ENCODE measurements at places on chromosomes 2 and 18.

DNA sequence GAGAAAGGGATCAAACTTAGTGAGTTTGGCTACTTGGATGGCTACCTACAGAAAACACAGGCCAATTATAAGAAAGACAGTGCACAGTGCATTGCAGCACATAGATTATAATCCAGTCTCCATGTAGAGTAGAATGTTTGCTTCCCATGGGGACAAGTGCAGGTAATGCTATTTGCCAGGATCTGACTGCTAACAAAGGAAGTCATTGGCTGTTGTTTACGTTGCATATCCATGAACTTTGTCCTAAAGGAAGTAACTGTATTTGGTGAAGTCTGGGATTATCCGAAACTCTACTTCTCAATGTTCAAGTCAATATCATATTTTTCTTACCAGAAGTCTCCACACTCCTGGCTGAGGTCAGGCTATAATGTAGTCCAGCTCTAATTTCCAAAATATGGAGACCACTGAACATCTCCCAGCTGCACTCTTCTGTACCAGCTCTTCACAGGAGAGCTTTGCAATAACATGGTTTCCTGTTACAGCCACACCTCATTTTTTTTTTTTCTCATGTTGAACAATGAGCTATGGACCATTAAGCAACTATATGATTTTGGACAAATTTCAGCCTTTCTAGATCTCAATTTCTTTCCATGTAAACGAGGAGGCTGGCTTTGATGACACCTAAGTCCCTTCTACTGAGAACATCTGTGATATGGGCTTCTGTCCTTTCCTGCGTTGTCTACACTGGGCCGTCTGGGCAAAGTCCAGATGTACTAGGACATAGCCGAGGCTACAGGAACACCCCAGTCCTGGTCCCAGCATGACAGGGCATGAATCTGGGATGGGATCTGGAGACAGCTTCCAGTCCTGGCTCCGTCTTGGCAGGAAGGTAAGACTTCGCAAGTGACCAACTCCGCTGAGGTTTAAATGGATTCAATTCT is 154.8 kb downstream of the LAMA1 start:
- DNase-seq = no peak

DNA sequence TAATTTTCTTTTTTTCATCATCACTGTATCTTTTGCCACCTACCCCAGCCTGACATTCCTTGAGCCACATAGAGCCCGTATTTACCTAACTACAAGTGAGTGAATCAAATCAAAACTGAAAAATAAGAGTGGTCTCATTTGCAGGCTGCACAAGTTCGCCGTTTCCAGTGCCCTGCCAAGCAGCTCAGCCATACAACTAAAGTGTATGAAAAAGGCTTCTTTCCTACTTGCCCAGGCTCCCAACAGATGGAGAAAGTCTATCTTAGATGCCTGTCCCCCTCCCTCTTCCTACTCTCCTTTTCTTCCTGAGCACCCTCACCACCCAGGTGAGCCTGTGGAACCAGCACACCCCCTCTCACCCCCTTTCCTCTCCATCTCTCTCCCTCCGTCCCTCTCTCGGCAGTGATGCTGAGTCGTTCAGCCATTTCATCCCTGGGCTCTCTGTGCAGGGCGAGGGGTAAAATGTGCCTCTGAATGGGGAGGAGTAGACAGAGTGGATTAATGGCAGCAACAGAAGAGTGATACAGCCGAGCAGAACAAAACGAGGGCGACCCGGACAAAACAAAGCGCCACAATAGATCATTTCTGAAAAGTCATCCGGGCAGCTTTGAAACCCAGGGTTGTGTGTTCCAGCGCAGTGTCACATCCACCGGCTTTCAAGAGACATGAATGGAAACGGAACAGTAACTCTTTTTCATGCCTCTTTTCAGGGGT is 65.0 kb upstream of the POU3F3 start:
- DNase-seq = no peak

DNA sequence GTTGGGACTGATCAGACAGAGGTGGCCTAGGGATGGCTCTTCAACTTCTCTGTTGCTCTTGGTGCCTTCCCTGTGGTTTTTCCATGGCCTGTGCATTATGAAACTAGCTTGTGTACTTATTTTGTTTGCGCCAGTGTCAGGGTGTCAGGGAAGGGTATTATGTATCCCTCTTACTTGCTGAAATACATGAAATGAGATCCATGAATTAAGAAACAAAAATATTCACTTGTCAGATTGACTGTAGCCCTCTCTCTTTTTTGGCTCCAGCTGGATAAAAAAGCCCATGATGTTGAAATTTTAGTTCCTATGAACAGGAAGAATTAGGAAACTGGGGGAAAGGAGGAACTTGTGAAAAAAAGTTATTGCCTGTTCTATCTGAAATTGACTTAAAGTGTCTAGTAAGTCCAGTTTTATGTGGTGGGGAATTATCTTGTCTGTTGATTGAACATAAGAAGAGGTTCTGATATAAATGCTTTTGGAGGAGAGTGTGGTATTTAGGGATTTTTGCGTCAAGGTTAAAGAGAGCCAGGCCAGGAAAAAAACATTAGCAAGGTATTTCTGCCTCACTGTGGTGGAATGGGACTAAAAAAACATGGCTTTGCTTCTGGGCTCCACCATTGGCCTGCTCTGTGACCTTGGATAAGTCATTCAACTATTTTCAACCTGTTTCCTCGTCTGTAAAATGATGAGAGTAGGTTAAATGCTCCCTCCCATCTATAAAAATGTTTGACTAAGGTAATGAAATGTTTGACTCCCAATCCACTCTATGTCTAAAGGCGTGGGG is 12.0 kb downstream of the UGP2 start:
- DNase-seq = no peak

- DNase-seq = no peak
Observed at GRCh38 chr18:34223893-34224422, 755 bp downstream of the NOL4 start.

- DNase-seq = no peak
Observed at GRCh38 chr2:47221946-47222345, 66.8 kb upstream of the STPG4 start.

- DNase-seq = no peak
Observed at GRCh38 chr2:223185638-223186037, 133.6 kb downstream of the KCNE4 start.

DNA sequence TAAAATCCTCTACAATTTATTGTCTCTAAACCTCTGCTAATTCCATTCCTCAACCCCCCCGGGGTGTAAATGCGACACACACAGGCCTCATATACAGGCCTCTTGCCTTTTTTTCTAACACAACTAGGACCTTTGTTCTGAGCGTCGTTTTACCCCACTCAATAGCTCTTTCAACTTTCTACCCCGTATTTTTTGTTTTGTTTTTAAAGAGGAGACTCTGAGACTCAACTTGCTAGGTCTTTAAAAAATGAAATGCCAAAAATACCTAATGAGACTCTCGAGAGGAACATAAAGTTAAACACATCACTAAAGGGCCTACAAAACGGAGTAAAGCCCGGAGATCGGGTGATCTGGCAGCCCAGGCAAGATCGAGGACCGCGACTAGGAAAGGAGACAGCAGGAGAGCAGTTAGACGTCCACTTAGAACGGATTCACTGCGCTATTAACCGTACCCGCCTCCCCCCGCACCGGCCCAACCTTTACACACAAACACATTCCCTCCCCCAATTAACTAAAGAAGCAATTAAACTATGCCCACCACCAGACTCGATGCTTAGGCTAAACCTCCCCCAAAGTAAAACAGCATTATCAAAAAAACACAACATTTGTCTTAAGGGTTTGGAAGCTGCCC is 1.7 kb downstream of the TRIP12 start:
- no peak for DNase-seq

Measured in non-pigmented ciliary epithelial cell (primary cell).